ENCODE measurements at places on chromosomes 2 and 18. TPM values are rescaled to one million over a fixed set of nuclear protein-coding genes. Genes with fewer than 3 reads are reported as not detected.
A peak's percentile ranks its signal among the peaks of the same experiment; 100 is the strongest.

The LMAN1 gene
- total RNA-seq: 92.0 TPM

DNA sequence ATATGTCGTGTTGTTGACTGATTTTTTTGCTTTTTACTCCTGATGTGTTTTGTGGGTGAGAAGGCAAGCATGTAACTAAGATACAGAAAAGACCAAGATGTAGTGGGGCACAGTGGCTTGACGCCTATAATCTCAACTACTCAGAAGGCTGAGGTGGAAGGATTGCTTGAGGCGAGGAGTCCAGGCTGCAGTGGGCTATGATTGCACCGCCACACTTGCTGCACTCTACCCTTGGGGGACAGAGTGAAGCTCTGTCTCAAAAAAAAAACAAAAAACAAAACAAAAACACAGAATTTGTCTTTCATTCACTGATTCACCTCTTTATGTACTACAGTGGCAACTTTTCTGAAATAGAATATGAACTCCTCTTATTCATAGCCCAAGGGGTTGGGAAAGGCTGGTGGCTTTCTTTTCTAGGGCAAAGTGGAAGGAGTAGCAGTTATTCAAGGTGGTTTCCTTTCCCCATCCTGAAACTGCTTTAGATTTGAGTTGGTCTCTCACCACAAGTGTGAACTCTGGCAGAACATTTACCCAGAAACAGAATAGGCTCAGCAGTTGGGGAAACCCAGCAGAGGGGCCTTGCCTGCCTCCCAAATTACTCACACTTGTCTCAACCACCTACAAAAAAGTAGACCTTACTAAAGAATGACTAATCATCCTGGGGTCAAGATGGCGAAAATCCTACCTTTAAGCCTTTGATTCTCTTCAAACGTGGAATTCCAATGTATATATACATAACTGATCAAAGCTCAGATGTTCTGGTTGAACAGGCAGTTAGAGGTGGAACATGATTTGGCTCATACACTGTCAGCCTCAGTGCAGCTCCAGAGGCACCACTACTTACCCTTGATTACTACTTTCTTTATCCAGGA lies 6.5 kb downstream of the TANK start:
- peak; percentile 69 for DNase-seq

The SUPT7L gene
- 21.3 TPM for total RNA-seq

The HEATR5B gene
- 8.8 TPM for total RNA-seq

The LDAH gene
- 29.9 TPM for total RNA-seq

The DNAJC5G gene
- not detected for total RNA-seq

DNA sequence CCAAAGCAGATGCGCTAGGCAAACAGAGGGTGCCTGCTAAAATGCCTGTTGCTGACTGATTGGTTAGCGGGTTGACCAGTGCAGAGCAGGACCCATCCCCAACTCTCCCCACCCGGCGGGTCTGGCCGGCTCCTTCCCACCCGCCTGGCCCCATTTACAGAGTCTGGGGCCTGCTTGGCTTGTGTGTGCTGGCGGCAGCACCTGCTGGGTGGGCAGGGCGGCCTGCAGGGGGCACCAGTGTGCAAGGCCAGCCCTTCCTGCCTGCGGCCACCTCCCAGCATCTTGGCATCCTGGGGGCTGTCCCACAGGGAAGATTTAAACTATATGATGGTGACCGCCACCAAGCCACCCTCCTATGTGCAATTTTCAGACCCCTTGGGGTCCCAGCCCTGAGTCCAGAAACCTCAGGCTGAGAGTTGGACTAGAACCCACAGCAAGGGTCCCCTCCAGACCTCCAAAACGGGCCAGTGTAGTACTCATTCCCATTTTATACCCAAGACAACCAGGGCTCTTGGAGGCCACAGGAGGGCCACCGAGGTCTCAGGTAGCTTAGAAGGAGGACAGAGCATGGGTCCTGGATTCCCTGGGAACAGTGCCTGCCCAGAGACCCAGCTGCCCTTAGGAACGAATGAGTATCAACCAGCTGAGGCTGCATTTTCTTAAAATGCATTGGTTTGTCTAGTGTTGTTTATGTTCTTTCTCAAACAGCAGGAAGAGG lies 173.6 kb downstream of the SMAD7 start:
- DNase-seq: no peak

- no peak for DNase-seq
These were observed 22.6 kb downstream of the MRPL44 start for GRCh38 chr2:223979730-223980396.

GRCh38 chr2:48423376-48423775 lies 106.6 kb upstream of the STON1 start:
- DNase-seq: peak; percentile 57

The ACVR2A gene
- 6.5 TPM for total RNA-seq

- no peak for DNase-seq
These were observed 38.4 kb downstream of the EPAS1 start for GRCh38 chr2:46335391-46336282.

The SLC5A6 gene
- total RNA-seq: 51.5 TPM

The LYPD6 gene
- total RNA-seq: 7.9 TPM

The CDH7 gene
- not detected for total RNA-seq

GRCh38 chr2:38515155-38516074 lies 87.3 kb downstream of the HNRNPLL start:
- peak; percentile 59 for DNase-seq

DNA sequence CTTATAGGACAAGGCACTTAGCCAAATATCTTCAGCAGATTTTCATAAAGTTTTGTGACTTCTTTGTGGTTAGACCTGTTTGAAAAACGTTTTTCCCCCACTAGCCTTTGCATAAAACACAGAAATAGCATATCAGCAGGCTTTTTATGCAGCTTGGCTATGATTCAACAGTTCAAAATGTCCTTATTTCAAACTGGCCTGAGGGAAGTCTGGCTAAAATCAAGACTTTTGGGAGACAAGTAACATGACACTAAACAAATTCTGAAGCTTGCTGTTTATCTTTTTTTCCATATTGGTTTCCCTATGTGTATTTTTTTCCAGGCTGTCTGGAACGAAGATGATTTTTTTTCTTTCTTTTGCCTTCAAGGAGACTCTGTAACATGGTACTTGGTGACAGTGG lies 95.1 kb upstream of the L3MBTL4 start:
- DNase-seq: no peak

The AFF3 gene
- total RNA-seq: 0.35 TPM

DNA sequence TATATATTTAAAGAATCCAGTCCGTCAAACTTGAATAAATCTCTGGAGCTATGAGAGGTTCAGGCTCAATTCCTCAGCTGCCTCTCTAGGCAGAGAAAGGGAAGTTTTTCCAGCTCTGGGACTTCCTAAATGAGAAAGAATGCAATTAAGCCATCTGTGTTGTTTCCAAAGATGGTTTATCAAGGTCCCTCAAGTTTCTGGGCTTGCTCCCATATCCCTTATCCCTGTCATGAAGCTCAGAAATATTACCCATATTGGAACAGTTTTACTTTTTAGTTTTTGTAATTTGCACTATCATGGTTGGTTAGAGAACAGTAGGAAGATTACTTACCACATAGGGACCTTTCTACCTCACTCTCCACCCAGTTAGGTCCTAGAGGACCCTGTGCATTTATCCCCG lies 1.4 kb downstream of the CNTNAP5 start:
- DNase-seq: no peak

The CPLX4 gene
- not detected for total RNA-seq

DNA sequence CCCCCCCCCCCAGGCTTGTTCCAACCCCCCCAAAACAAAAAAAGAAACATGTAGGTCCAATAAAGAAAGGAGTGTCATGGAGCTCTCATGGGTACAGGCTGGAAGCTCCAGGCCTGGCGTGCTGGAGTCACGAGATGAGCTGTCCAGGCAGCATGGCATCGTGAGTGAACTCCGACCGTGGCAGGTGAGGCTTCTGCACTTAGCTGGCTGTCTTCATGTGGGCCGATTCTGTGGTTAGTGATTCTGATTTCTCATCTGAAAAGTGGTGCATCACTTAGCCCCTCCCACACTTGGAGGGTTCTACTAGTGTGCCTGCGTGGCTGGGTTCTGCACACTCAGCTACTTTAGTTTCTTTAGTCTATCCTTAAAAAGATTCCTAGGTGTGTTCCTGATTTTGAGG lies 126.4 kb upstream of the MGAT5 start:
- no peak for DNase-seq

DNA sequence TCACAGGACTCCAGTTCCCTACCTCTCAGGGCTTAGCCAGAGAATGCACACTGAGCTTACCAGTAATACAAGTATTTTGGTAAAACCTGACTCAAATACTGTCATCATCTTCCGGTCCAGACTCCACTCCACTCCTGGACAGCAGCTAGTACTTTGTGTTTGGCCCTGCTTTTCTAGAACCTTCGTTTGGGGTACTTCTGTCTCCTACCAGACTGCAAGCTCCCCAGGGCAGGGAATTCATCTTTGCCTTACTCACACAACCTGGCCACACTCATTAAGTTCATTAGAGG lies 108.9 kb upstream of the CDC42EP3 start:
- no peak for DNase-seq

GRCh38 chr2:19911808-19912509 lies 10.2 kb upstream of the TTC32 start:
- DNase-seq: peak; percentile 50

DNA sequence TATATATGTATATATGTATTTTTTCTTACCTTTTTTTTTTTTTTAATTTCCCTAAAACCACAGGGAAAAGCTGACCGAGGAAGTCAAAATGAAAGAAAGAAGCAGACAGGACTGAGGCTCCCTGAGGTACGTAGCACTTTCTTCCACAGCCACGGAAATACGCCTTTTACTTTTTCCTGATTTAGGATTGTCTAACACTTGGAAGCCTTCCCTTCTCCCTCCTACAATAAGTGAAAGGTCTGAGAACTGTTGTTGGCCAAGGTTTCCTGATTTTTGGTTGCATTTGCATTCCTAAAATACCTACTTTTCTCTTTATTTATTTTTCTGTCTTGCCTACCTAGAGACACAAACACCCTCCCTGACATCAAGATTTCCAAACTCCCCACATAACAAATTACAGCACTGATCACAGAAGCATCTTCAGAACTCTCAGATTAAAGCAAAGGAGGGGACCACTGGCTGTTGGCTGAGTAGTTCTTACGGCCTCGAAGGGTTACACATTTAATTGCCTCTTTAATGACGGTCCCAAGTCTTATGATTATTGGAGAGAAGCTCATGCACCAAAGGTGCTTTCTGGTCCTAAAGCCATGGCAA lies 778.5 kb upstream of the FANCL start:
- no peak for DNase-seq

DNA sequence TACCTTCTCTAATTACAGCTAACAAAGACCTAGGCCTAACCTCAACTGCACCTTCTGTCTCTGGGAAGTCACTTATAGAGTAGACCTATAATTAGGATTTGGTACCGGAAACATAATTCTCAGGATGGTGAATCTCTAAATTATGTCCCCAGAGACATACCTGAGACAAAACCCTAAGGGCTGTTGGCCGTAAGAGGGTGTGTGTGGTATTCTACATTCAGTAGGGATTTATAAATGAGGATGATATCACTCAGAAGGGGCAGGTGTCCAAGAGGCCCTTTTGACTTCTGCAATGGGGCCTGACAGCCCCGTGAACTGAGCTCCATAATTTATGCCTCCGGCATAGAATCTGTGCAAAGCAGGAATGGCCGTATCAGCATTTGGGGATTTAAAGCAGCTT lies 13.5 kb upstream of the DARS1 start:
- DNase-seq: no peak

DNA sequence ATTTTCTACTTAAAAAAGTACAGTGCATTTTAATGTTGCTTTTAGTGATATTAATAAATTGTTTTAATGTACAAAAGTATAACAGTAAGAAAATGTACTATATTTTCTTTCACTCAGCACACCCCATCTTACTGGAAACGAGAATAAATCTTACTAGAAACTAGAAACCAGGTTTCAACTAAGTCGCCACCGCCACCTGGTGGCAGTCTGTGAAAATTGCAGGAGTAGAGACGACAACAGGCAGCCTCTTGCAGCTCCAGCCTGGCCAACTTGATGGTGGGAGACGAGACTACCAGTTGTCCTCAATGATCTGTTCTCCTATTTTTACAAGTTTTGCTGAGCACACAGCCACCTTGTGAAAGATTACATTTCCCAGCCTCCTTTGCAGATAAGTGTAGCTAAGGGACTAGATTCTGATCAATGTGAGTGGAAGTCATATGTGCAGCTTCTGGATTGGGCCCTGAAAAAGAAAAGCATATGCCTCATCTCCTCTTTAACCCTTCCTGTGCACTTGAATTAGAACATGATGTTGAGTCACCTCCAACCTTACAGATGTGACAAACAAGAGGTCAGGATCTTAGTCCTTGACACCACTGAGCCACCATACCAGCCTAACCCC lies 8.7 kb downstream of the OTOF start:
- no peak for DNase-seq

The PHOSPHO2 gene
- total RNA-seq: 1.4 TPM

GRCh38 chr2:160205505-160205904 lies 5.4 kb upstream of the ITGB6 start:
- peak; percentile 98 for DNase-seq

DNA sequence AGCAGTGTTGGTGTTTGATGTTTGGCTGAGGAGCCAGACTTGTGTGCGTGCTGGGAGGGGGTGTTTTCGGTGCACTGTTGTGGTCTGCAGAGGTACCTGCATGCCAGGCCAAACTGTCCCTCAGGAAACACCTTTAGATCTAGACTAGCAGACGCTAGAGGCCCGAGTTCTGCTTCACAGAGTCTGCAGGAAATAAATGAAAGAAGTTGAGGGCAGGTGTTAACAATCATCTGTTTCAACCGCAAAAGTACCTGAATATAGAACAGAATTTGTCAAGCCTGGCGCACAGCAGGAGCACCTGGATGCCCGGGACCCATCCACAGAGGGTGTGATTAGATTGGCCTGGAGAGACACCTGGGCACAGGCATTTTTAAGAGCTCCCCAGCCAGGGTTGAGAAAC lies 40.5 kb upstream of the REL start:
- no peak for DNase-seq

GRCh38 chr18:23038712-23039111 lies 96.6 kb upstream of the CABLES1 start:
- peak; percentile 31 for DNase-seq

The HOXD1 gene
- 9.3 TPM for total RNA-seq

GRCh38 chr2:223027442-223027841 lies 24.5 kb upstream of the KCNE4 start:
- DNase-seq: peak; percentile 45

The CRACDL gene
- total RNA-seq: 0.29 TPM

GRCh38 chr18:69727912-69728572 lies 219.6 kb downstream of the CD226 start:
- DNase-seq: no peak

The CENPA gene
- 24.4 TPM for total RNA-seq

- DNase-seq: no peak
These were observed 86.4 kb downstream of the GFPT1 start for GRCh38 chr2:69300650-69301049.

GRCh38 chr18:79133724-79134123 lies 64.5 kb downstream of the ATP9B start:
- DNase-seq: no peak

The NOL4 gene
- total RNA-seq: 0.07 TPM

DNA sequence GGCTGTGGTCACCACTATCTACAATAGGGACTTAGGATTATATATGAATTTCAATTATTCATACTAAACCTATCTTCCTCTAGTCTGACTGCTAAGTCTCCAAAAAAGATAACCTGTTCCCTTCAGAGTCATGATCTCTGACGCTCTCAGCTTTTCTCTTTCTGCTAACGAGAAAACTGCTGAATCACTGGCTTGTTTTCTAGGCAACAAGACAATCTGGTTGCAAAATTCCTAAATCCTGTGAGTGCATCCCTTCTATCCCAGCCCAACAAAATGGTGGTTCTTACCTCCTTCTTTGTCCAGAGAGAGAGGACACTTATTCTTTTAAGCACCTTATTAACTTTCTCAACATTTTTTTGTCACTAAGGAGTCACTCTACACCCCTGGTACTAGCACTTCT lies 312.3 kb upstream of the PKDCC start:
- DNase-seq: no peak

All from epithelial cell of proximal tubule (primary cell).